ENCODE measurements at places on chromosomes 12 and 14.

GRCh38 chr14:64605926-64606685, 56.3 kb downstream of the PPP1R36 start:
- DNase-seq: no peak

- DNase-seq: no peak
Observed at GRCh38 chr12:57195611-57196371, 20.8 kb upstream of the NXPH4 start.

GRCh38 chr14:53218161-53218560, 65.0 kb upstream of the DDHD1 start:
- DNase-seq: no peak

DNA sequence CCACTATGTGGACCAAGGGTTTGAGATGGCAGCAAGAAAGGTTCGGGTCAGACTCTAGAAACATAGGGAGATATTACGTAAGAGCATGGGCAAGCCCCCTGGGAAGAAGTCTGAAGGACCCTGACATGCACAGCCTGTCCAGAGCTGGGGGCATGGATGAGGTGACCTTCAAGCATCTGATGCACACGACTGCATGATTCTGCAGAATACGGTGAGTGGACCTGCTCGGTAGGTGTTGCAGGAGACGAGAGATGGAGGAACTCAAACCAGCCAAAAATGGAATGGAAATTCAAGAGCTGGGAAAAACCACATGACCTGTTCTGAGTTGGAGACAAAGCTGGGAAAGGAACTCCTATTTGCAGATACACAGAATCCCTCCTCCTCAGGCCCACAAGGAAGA, 43.6 kb downstream of the ANO2 start:
- DNase-seq: no peak

- peak; percentile 99 for DNase-seq
Observed at GRCh38 chr12:8026291-8026900, 6.1 kb upstream of the FOXJ2 start.

DNA sequence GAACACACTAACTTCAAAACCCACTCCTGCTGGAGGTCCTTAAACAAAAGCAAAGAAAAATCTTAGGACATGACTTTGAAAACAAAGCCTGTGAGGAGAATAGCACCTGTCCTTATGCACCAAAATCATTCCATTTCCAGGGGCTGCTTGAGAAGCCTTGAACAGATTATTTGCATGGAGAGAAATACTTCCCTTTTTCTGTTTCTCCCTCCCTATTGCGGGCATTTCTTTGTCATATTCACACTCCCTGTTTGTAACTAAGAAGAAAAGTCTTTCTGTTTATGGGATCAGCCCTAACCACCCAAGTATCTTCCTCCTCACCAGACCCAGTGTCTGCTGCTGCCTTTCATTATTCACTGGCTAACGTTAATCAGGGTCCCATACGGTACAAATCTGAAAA, 218.8 kb downstream of the DPF3 start:
- no peak for DNase-seq

- no peak for DNase-seq
Observed at GRCh38 chr12:45540661-45541341, 188.7 kb upstream of the ARID2 start.

- DNase-seq: no peak
Observed at GRCh38 chr14:34711169-34711568, 3.2 kb downstream of the CFL2 start.

- no peak for DNase-seq
Observed at GRCh38 chr12:94868161-94868560, 135.3 kb downstream of the NDUFA12 start.

DNA sequence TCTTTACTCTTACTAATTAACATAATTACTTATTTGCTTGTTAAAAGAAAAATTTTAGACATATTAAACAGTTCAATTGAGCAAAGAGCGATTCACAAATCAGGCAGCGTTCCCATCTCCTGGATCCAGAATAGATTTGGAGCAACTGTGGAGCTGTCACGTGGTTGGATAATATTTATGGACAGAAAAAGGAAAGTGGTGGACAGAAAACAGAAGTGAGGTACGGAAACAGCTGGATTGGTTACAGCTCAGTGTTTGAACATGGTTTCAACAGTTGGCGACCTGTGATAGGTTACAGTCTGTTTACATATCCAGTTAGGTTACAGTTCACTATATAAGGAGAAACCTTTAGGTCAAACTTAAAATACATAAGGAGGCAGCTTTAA, 19.7 kb upstream of the FAM234B start:
- no peak for DNase-seq

GRCh38 chr12:131684015-131684725, 26.7 kb upstream of the SFSWAP start:
- DNase-seq: no peak

DNA sequence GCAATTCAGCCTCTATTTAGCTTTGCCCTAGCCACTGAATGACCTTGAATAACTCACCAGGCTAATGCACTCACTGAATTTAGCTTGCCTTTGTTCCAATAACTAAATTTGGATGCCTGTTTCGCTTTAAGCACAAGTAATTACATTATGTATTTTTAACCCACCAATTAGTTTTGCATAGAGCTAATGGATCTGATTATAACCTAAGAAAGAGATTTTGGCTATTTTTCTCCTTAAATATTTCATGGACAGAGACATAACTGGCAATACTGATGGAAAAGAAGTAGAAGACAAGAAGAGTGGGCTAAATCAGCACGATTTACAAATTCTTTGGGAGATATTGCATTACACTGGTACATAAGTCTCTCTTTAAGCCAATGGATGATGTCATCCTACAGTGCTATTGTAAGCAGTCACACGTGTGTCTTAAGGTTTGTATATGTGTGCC, 85.7 kb downstream of the AKAP6 start:
- no peak for DNase-seq

GRCh38 chr12:117857632-117858612, 110.9 kb downstream of the KSR2 start:
- DNase-seq: no peak

- DNase-seq: no peak
Observed at GRCh38 chr12:110199339-110200123, 75.4 kb downstream of the IFT81 start.

GRCh38 chr12:6950811-6951540, at the start of gene PTPN6:
Gene PTPN6, plus strand, starts transcription at chr12:6951356. Its CDS starts 157 bp downstream, at chr12:6951513.
- DNase-seq: peak; percentile 53

DNA sequence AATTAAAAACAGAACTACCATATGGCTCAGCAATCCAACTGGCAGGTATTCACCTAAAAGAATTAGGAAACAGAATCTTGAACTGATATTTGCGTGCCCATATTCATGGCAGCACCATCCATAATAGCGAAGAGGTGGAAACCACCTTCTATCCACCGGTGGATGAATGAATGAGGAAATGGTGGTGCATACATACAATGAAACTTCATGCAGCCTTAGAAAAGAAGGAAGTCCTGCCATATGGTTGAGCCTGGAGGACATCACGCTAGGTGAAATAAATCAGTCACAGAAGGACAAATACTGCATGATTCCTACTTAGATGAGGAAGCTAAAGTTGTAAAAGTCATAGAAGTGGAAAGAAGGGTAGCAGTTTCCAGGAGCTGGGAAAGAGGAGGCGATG, 6.6 kb downstream of the TCL1A start:
- DNase-seq: no peak

DNA sequence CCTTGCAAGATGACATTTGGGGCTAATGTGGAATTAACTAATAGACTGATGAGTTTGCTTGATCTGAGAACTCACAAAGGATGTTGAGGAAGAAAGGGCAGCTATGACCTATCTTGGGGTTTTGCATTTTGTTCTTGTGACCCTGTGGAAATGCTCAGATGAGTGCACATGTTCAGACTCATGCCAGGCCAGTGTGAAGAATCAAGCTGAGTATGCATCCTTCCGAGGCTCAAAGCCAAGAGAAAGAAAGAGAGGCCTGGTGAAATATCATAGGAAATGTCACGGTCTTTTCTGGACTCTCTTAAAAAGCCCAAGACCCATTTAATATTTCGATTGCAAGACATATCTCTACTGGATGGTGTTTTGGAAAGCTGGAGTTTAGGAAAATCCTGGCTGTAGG, 96.3 kb downstream of the CACNA1C start:
- DNase-seq: no peak

GRCh38 chr12:77608271-77608824, 222.3 kb upstream of the NAV3 start:
- no peak for DNase-seq

DNA sequence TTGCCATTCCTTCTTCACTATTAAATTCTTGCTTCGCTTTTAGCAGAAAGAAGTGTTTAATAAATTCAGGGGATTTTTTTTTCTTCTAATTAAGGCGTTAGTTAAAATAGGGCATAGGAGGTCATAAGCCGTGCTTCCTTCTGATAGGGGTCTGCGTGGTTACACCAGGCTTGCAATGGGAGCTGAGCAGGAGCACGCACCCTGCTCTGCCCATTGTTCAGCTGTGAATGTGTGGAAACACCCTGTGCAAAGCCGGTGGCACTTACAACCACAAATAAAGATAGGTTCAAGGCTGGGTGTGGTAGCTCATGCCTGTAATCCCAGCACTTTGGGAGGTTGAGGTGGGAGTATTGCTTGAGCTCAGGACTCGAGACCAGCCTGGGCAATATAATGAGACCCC, 162.1 kb downstream of the PRKCH start:
- no peak for DNase-seq

DNA sequence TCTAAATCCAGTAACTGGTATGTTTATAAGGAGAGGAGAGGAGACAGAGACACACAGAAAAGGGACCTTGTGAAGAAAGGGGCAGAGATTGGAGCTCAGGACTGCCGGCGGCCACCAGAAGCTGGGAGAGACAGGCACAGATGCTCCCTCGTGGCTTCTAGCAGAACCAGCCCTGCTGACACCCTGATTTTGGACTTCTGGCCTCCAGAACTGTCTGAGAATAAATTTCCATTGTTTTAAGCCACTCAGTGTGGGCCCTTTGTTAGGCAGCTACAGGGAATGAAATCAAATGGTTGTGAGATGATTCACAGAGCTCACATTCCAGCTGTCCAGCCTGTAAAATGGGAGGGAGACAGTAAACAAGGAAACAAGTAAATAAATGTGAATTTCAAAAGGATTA, 47.6 kb downstream of the TMEM132C start:
- DNase-seq: no peak

DNA sequence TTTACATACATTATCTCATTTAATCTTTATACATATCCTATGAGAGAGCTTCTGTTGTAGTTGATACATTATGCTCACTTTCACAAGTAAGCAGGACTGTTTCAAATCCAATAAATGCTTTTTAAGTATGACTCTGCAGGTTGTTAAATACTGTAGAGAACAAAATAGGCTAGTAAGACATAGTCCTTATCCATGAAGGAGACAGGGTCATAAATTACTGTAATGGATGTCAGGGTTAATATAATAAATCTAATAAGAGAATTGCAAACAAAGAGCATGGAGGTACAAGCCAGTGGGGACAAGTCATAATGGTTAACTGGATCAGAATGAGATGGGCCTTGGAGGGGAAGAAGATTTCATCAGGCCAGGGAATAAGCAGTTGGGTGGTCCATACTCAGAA, 303.8 kb upstream of the RGS6 start:
- no peak for DNase-seq

DNA sequence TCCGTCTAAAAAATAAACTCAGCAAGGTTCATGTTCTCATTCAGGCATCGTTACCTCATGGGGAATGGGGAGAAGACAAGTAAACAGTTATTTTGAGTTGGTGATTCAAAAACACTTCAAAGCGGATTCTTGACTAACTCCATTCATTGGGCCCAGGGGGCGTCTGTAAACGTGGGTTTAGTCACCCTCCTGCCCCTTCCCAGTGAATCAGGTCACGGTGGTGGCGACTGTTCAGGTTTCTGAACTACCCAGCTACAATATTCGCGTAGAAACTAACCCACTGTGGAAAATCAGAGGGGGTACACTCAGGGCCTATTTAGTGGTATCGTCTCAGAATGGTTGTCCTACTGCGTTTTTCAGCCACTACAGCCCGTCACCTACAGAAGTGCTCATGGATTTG, 15.2 kb downstream of the OR6S1 start:
- no peak for DNase-seq

DNA sequence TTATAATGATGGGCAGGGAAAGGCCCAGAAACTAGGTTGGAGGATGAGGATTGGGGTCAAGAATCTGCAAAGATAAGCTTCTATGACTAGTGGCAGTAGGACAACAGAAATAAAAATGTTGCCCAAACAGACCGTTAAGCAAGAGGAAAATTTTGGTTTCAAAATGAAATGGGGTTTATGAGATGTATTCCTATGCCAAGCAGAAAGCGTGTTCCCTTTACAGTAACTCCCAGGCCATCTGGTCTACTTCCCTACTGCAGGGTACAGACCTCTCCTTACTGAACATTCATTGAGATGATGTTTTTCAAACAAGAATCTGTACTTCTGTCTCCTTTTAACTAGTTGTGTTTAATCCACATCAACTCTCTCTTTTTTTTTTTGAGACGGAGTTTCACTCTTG, 20.4 kb upstream of the TMEM229B start:
- no peak for DNase-seq

- DNase-seq: no peak
Observed at GRCh38 chr12:110330544-110330943, 49.5 kb downstream of the ATP2A2 start.

DNA sequence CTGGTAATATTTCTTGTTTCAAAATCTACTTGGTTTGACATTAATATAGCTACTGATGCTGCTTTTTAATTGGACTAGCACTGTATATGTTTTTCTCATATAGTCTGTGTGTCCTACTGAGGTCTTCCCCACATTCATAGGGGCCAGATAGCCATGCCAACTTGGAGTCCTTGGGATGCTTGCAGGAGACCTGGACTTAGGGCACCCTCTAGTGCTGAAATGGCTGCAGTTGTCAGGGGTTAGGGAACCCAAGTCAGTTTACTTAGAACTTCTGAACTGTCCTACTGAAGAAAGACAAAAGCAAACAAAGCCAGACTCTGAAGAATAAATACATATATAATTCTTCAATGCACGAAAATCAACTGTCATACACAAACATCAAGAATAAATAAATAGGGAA, 279.9 kb upstream of the SYT1 start:
- DNase-seq: no peak

DNA sequence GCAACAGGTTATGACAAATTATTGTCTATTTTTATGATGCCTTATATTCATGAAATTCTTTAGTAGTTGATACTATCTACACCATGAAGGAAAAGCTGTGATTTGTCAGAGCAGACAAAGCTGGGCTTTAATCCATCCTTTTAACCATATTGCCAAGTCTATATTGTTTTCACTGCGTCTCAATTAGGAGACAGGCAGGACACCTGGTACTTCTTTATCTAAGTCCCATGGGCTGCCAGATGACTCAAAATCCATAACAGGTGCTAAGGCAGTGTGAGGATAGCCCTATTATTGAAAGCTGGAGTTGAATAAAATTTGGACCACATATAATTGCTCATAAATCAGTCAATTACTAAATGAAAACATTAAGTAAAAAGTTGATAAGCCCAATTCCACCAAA, 22.6 kb downstream of the INSM2 start:
- no peak for DNase-seq

GRCh38 chr12:107331471-107331870, 238.1 kb upstream of the CRY1 start:
- no peak for DNase-seq
